Activated T-helper 17 cell treated with anti-CD3 and anti-CD28 coated beads, Interleukin-2, amount 50 U/mL, for 72 hours (primary cell): ENCODE measurements at places on chromosomes 1 and 21. TPM values are rescaled to one million over a fixed set of nuclear protein-coding genes. Genes with fewer than 3 reads are reported as not detected.
A peak's percentile ranks its signal among the peaks of the same experiment; 100 is the strongest.

- no peaks in the 10 kb centered on the region for H3K36me3 ChIP-seq
- H3K27me3 ChIP-seq, result peaks cover 4% of the 10 kb centered on the region
- no peak overlapping the region for H3K4me3 ChIP-seq
- H3K27ac ChIP-seq, result no peak overlapping the region
- no peak for ATAC-seq
- H3K4me1 ChIP-seq, result peaks cover 4% of the 10 kb centered on the region
Observed at GRCh38 chr1:207223162-207223561, 98.3 kb upstream of the CD55 start.

GRCh38 chr1:45679123-45679522, 7.2 kb downstream of the GPBP1L1 start:
- H3K4me1 ChIP-seq, result peaks cover 29% of the 10 kb centered on the region
- peak overlapping the region; percentile 30 for H3K4me3 ChIP-seq
- H3K36me3 ChIP-seq, result peaks cover 46% of the 10 kb centered on the region
- no peaks in the 10 kb centered on the region for H3K27me3 ChIP-seq
- no peak overlapping the region for H3K27ac ChIP-seq

DNA sequence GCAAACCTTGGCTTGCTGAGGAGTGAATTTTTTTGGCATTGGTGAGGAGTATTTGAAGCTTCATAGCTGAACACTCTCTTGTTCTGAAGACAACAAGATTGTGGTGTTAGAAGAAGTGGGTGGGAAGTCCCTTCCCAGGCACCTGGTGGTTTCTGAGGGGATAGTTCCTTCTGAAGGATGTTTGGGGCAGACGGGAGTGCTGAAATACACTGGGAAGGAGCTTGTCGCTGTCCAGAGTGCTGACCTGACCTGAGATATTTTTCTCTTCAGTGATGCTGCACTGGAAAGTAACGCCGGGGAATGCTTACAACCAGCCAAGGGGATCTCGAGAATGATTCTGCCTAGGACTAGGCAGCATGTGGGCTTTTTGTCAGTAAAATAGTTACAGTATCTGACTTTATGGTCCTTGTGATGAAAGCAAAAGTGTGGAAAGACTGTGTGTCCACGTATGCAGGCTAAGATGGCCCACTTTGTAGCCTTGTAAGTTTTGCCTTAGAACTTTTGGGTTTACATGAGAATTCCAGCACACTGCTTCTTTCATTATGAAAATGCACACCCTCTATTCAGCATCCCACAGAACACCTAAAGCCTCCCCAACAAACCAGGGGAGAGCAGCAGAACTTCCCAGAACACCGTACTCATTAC, 33.1 kb upstream of the NFASC start:
- no peak for ATAC-seq
- H3K27me3 ChIP-seq, result peaks cover 35% of the 10 kb centered on the region
- no peak overlapping the region for H3K27ac ChIP-seq
- no peaks in the 10 kb centered on the region for H3K36me3 ChIP-seq
- H3K4me1 ChIP-seq, result peaks cover 7% of the 10 kb centered on the region

DNA sequence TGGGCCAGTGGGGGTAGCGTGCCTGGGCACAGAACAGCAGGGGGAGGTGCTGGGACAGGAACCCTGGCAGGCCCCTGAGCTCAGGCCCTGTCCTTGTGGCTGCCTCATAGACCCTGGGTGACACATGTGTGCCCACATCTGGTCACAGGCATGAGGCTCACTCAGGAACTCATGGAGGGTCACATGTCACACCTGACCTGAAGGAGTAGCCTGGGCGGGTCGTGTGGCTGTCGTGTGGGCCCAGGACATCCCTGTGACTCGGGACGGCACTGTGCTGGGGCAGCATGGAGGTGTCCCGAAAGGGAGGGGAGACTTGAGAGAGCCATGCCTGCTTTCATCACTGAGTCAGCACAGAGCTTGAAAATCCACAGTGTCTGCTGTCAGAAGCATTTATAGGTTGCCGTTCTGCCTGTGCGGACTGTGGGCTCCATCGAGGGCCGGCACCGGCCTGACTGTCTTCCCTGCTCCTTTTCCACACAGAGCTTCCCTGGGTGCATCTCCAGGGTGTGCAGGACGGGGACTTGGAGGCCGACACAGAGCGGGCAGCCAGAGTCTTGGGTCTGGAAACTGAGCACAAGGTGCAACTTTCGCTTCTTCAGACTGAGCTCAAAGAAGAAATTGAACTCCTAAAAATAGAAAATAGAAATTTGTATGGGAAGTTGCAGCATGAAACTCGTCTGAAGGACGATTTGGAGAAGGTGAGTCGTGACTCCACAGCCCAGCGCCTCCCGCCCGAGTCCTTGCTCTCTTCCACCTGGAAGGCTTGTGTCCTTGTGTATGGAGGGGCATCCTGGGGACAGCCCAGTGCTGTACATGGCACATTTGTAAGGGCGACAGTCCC, 32.8 kb downstream of the PCNT start:
- H3K4me3 ChIP-seq, result no peak overlapping the region
- no peak overlapping the region for H3K27ac ChIP-seq
- no peak for ATAC-seq
- H3K36me3 ChIP-seq, result peaks cover 79% of the 10 kb centered on the region

- H3K4me1 ChIP-seq, result no peaks in the 10 kb centered on the region
- ATAC-seq, result no peak
- H3K36me3 ChIP-seq, result no peaks in the 10 kb centered on the region
- H3K27ac ChIP-seq, result no peak overlapping the region
- H3K4me3 ChIP-seq, result no peak overlapping the region
Observed at GRCh38 chr1:48048064-48048463, 50.9 kb upstream of the TRABD2B start.

DNA sequence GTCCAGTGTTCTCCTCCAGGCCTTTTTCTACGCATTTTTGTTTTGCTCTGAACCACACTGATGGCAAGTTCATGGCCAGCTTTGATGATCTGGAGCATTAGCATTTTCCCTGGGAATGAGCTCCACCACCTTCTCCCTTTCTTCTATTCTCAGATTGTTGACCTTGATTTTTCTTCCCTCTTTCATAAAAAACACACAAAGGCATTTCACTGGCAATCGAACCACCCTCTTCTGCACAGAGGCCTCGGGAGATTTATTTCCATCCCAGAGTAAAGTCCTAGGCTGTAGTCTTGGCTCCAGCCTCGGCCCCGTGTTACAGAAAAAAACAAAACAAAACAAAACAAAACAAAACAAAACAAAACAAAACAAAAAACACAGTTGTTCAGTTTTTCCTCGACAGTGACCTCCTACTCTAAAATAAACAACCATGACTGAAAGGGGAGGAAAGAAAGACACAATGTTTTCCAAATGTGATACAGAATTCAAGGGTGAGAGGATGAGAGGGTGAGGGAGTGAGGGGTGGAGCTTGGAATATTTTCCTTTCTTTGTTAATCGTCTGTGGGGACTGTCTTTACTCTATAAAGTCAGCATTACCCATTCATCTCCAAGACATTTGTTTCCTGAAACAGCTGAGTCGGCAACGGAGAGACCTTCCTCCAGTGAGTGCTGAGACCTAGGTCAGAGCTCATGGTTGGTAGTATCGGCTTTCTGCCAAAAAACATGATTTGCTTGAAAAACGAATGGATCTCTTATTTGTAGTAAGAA, 29.8 kb upstream of the RNF186 start:
- H3K36me3 ChIP-seq, result no peaks in the 10 kb centered on the region
- H3K27me3 ChIP-seq, result peaks cover 15% of the 10 kb centered on the region
- no peak for ATAC-seq
- H3K27ac ChIP-seq, result no peak overlapping the region

DNA sequence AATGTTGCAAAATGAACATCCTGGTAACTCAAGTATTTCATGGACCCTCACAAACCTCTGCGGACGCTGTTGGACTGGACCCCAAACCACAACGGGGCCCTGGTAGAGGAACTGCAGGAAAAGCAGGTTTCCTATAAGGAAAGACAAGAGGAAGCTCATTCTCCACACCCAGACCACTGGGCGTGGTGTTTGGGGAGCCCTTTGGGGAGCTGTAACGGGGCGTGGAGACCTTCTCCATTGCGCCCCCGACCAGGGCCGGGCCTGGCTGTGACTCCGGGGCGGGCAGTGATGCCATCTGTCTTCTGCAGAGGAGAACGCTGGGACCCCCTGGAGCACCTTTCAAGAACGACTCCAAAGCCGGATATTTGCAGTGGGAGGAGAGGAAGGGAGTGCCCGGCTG, 30.0 kb upstream of the AGPAT3 start:
- H3K27ac ChIP-seq, result no peak overlapping the region
- ATAC-seq, result no peak
- peaks cover 17% of the 10 kb centered on the region for H3K27me3 ChIP-seq
- no peak overlapping the region for H3K4me3 ChIP-seq

- no peak overlapping the region for H3K4me3 ChIP-seq
- ATAC-seq, result no peak
- H3K36me3 ChIP-seq, result no peaks in the 10 kb centered on the region
- no peak overlapping the region for H3K27ac ChIP-seq
Observed at GRCh38 chr1:100834777-100835660, 59.6 kb downstream of the EXTL2 start.

GRCh38 chr1:109882288-109883245, 28.1 kb upstream of the CSF1 start:
- H3K27me3 ChIP-seq, result no peaks in the 10 kb centered on the region
- no peak for ATAC-seq
- H3K27ac ChIP-seq, result peak overlapping the region; percentile 31
- H3K4me3 ChIP-seq, result no peak overlapping the region
- H3K4me1 ChIP-seq, result peaks cover 3% of the 10 kb centered on the region
- H3K36me3 ChIP-seq, result no peaks in the 10 kb centered on the region

GRCh38 chr1:3034162-3034561, 12.9 kb downstream of the ACTRT2 start:
- no peaks in the 10 kb centered on the region for H3K36me3 ChIP-seq
- no peak overlapping the region for H3K27ac ChIP-seq
- H3K27me3 ChIP-seq, result no peaks in the 10 kb centered on the region
- H3K4me1 ChIP-seq, result no peaks in the 10 kb centered on the region
- H3K4me3 ChIP-seq, result no peak overlapping the region
- ATAC-seq, result no peak

DNA sequence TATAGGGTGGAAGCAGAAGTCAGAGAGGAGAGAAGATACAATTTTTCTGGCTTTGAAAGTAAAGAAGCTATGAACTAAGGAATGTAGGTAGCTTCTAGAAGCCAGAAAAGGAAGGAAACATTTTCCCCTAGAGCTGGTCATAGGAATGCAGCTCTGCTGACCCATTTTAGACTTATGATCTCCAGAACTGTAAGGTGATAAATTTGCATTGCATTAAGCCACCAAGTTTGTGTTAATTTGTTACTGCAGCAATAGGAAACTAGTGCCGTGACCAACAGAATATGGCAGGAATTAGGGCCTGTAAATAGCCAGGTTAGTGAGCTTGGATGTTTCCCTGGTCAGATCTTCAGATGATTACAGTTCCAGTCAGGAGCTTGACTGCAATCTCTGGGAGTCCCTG, 244.3 kb upstream of the C1orf105 start:
- peaks cover 10% of the 10 kb centered on the region for H3K4me1 ChIP-seq
- H3K36me3 ChIP-seq, result no peaks in the 10 kb centered on the region
- ATAC-seq, result no peak
- no peak overlapping the region for H3K27ac ChIP-seq
- H3K27me3 ChIP-seq, result peaks cover 4% of the 10 kb centered on the region
- no peak overlapping the region for H3K4me3 ChIP-seq

DNA sequence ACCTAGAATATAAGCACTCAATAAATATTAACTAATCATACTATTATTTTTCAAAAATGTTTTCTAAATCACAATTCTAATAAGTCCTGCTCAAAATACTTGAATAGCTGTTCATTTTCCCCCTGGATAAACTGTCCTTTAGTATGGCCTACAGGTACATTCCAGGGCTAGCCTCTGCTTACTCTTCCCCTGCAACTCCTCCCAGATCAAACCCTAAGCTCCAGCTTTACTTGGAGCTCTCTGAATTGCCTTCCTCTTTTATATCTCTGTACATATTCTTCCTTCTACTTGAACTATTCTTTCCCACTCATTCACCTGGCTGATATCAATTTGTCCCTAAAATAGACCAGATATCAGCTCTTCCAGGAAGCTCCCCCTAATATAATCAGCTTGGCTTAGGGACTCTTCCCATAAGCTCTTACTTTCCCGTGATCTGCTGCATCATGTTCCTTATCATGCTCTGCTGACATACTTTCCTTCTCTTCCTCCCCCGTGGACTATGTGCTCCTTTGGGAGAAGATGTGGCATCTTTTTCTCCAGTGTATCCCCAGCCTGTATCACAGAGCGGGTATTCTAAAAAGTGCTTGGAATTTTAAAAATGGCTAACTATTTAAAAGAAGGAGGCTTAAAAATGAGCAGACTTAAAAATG, 43.1 kb upstream of the PIGC start:
- peaks cover 4% of the 10 kb centered on the region for H3K27me3 ChIP-seq
- no peak for ATAC-seq
- no peaks in the 10 kb centered on the region for H3K36me3 ChIP-seq

GRCh38 chr1:15414445-15414983, 4.8 kb downstream of the EFHD2 start:
- H3K4me3 ChIP-seq, result peak overlapping the region; percentile 80
- H3K36me3 ChIP-seq, result peaks cover 44% of the 10 kb centered on the region
- H3K4me1 ChIP-seq, result peaks cover 41% of the 10 kb centered on the region
- H3K27ac ChIP-seq, result peak overlapping the region; percentile 79

The APH1A gene
- 149 TPM for total RNA-seq

DNA sequence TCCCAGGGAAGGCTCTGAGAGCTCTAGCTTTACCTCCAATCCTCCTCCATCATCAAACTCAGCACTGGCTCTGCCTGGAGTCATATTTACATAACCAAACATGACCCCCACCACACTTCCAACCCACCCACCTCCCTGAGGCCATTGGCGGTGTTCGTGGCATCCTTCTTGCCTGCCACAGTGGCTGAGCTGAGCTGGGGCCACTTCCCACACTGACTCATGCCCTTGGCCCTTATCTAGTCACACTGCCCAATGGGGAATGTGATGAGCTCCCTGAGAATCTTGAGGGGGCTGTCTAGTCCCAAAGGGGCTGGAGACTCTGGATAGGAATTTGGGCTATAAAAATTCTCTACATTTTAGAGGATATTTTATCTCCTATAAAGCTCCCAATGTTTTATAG, 230.9 kb upstream of the IRF2BP2 start:
- no peaks in the 10 kb centered on the region for H3K27me3 ChIP-seq
- no peak overlapping the region for H3K27ac ChIP-seq
- ATAC-seq, result no peak

GRCh38 chr1:18972531-18972930, 16.1 kb upstream of the IFFO2 start:
- peaks cover 5% of the 10 kb centered on the region for H3K4me1 ChIP-seq
- no peak overlapping the region for H3K4me3 ChIP-seq
- H3K27me3 ChIP-seq, result peaks cover 9% of the 10 kb centered on the region

DNA sequence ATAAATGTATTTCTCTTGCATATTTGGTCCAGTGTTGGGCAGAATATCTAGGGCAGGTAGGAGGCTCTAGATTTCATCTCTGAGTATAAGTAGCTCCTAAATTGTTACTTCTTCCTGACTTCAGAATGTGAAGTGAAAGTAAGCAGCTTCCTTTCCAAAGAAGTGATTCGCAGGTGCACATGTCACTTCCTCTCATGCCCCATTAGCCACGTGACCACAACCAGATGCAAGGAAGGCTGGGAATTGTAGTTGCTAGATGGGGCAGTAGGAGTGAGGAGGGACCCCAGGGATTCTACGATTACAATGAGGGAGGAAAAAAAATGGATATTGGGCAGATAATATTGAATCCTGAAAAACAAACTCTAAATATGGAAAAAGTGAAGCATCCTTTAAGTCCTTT, 113.2 kb upstream of the CYYR1 start:
- no peak overlapping the region for H3K27ac ChIP-seq
- peak; percentile 51 for ATAC-seq
- no peak overlapping the region for H3K4me3 ChIP-seq

The FAM72C gene
- total RNA-seq, result 11.7 TPM

The RORC gene
- total RNA-seq, result 39.5 TPM

The PLA2G2D gene
- not detected for total RNA-seq
